Osteocyte (in vitro differentiated cells): ENCODE measurements at places on chromosomes 11 and 22.

GRCh38 chr11:127130321-127130720 is 129.8 kb upstream of the KIRREL3 start:
- no peak for DNase-seq
- H3K27me3 ChIP-seq: peaks cover 2% of the 10 kb centered on the region
- H3K36me3 ChIP-seq: no peaks in the 10 kb centered on the region
- H3K27ac ChIP-seq: no peak overlapping the region
- no peaks in the 10 kb centered on the region for H3K4me1 ChIP-seq

DNA sequence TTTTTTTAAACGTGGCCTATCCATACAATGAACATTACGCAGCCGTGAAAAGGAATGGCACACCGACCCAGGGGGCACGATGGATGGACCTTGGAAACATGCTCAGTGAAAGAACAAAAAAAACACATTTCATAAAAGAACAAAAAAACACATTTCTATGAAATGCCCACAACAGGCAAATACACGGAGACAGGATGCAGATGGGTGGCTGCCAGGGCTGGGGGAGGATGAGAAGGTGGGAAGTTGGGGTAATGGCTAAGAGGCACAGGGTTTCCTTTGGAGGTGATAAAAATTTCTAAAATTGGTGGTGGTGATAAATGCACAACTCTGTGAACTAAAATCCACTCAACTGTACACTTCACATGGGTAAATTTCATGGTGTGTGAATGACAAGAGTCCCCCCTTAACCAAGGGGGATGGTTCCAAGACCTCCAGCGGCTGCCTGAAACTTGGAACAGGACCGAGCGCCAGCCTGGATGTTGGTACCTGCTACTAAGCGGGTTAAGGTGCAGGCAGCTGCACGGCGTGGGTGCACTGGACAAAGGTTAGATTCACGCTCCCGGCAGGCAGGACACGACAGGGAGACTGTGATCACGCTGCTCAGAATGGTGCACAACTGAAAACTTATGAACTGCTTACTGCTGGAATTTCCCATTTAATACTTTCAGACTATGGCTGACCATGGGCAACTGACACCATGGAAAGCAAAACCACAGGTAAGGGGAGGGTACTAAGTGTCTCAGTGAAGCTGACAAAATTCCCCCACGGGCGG is 16.5 kb downstream of the BRD1 start:
- peaks cover 30% of the 10 kb centered on the region for H3K4me1 ChIP-seq
- peak overlapping the region; percentile 19 for H3K27ac ChIP-seq
- H3K36me3 ChIP-seq: peaks cover 30% of the 10 kb centered on the region
- H3K4me3 ChIP-seq: no peak overlapping the region
- DNase-seq: no peak

- peak overlapping the region; percentile 89 for H3K4me3 ChIP-seq
- H3K36me3 ChIP-seq: no peaks in the 10 kb centered on the region
- H3K4me1 ChIP-seq: peaks cover 21% of the 10 kb centered on the region
These were observed 1.1 kb upstream of the SLC35F2 start for GRCh38 chr11:107859459-107860239.

- no peak for DNase-seq
- no peak overlapping the region for H3K4me3 ChIP-seq
- H3K36me3 ChIP-seq: no peaks in the 10 kb centered on the region
These were observed 48.6 kb downstream of the AHNAK start for GRCh38 chr11:62498031-62498430.

- DNase-seq: no peak
- H3K4me3 ChIP-seq: no peak overlapping the region
- peaks cover 4% of the 10 kb centered on the region for H3K36me3 ChIP-seq
- H3K4me1 ChIP-seq: peaks cover 78% of the 10 kb centered on the region
These were observed 75.5 kb downstream of the PACSIN2 start for GRCh38 chr22:42939451-42939881.

- H3K4me3 ChIP-seq: no peak overlapping the region
- no peak overlapping the region for H3K27ac ChIP-seq
- H3K36me3 ChIP-seq: peaks cover 11% of the 10 kb centered on the region
These were observed 129.0 kb downstream of the MIAT start for GRCh38 chr22:26786398-26786797.

- peaks cover 19% of the 10 kb centered on the region for H3K36me3 ChIP-seq
- H3K27me3 ChIP-seq: peaks cover 16% of the 10 kb centered on the region
- DNase-seq: no peak
- no peak overlapping the region for H3K27ac ChIP-seq
- H3K4me3 ChIP-seq: no peak overlapping the region
These were observed 8.3 kb downstream of the IGF2 start for GRCh38 chr11:2130881-2131352.

GRCh38 chr11:34732831-34733230 is 111.9 kb downstream of the EHF start:
- H3K27me3 ChIP-seq: no peaks in the 10 kb centered on the region
- no peak for DNase-seq
- H3K27ac ChIP-seq: no peak overlapping the region
- H3K36me3 ChIP-seq: peaks cover 61% of the 10 kb centered on the region
- H3K4me3 ChIP-seq: no peak overlapping the region

- DNase-seq: no peak
- H3K27ac ChIP-seq: no peak overlapping the region
- H3K36me3 ChIP-seq: peaks cover 41% of the 10 kb centered on the region
- H3K27me3 ChIP-seq: no peaks in the 10 kb centered on the region
- peaks cover 54% of the 10 kb centered on the region for H3K4me1 ChIP-seq
- no peak overlapping the region for H3K4me3 ChIP-seq
These were observed 19.5 kb downstream of the BLID start for GRCh38 chr11:122096272-122097112.

GRCh38 chr11:73554671-73555320 is 43.1 kb downstream of the FAM168A start:
- H3K4me1 ChIP-seq: peaks cover 12% of the 10 kb centered on the region
- H3K27me3 ChIP-seq: no peaks in the 10 kb centered on the region
- H3K36me3 ChIP-seq: peaks cover 2% of the 10 kb centered on the region
- DNase-seq: no peak
- no peak overlapping the region for H3K4me3 ChIP-seq

GRCh38 chr11:86923999-86924766 is 31.0 kb downstream of the FZD4 start:
- peaks cover 45% of the 10 kb centered on the region for H3K4me1 ChIP-seq
- no peaks in the 10 kb centered on the region for H3K27me3 ChIP-seq
- no peak overlapping the region for H3K4me3 ChIP-seq

DNA sequence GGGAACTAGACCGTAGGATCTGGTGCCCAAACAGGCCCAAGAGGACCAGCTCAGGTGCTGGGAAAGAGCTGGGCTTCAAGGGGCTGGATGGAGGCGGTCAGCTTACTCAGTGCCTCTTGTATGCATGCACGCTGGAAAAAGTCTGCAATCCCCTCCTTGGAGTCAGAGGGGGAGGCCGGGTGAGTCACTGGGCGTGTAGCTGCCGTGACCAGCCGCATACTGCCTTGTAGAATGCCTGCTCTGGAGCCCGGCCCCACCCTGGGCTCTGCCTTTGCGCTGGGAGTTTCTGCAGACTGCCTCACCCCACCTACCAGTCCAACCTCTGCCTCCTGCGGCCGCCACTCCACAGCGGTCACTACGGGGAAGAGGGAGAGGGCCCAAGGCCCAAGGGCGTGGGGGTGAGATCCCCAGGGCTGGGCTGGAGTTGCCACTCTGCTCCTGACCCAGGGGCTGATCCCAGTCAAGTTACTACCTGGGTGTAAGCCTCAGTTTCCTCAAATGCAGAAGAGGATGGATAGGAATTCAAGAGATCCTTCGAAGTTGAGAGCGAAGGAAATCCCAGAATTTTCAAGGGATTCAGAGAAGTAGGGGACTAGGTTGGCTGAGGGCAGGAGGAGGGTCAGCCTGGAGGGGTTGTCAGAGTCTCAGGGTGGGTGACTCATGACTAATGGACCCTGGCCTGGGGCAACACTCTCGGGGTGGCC is 4.2 kb downstream of the MRGPRF start:
- H3K4me1 ChIP-seq: peaks cover 60% of the 10 kb centered on the region
- DNase-seq: peak; percentile 94
- H3K27me3 ChIP-seq: no peaks in the 10 kb centered on the region
- H3K36me3 ChIP-seq: peaks cover 5% of the 10 kb centered on the region

DNA sequence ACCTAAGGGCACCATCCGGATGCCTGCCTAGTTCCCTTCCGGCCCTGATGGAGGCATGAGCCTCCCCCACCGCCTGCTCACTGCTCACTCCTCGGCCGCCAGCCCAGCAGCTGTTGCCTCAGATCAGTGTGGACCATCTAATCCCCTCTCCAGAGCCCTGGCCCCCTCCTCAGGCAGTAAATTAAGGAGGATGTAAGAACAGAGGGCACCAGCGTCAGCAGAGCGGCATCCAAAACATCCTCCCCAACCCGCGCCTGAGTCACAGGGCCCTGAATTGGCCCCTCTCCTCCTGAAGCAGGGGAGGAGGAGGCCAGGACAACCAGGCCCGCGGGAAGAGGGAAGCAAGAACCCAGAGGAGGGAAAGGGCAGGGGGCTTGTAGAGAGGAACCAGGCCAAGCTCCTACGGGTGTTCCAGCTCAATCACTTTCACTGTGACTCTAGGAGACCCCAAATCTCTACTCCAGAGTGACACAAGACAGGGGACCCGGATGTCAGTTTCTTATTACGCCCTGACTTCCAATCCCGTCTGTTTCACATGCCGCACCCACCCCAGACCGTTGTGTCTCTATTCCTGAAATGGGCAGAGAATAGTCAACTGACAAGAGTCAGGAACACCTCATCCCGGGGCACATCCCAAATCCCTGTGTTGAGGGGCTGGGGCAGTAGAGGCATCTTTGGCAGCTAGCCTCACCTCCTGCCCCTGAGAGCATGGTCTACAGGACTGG is 31.3 kb upstream of the MYOD1 start:
- DNase-seq: no peak
- H3K27me3 ChIP-seq: peaks cover 2% of the 10 kb centered on the region
- no peaks in the 10 kb centered on the region for H3K4me1 ChIP-seq
- no peak overlapping the region for H3K4me3 ChIP-seq
- H3K27ac ChIP-seq: no peak overlapping the region

DNA sequence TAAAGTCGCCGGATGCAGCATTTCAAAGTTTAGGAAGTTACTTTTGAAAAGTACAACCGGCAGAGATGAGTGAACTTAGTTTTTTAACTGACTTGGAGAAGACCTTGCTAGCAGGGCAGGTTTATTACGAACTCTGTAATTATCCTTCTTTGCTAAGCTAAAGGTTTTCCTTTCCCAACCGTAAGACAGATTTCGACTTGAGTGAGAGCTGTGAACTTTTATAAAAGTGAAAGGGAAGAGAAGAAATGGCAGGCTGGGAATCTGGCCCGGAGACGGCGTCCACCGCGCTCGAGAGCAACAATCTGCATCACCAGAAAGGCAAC is 659 bp upstream of the TEAD1 start:
- peak overlapping the region; percentile 97 for H3K27ac ChIP-seq
- peaks cover 36% of the 10 kb centered on the region for H3K4me1 ChIP-seq
- H3K27me3 ChIP-seq: no peaks in the 10 kb centered on the region
- DNase-seq: no peak
- peak overlapping the region; percentile 79 for H3K4me3 ChIP-seq

DNA sequence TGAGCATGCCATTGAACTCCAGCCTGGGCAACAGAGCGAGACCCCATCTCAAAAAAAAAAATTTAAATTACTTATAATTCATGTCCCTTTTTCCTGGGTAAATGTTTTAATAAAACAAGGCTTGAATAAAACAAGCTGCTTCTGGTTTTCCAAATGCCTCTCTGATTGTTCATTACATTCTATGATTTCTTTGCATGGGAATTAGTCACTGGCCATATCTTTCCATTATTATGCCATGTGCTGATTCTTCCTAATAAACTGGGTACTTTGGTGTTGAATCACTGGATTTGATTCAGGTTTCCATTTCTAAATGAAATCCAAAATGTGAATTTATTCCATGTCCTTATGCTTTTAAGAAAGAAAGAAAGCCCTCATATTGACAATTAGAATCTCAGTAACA is 42.6 kb downstream of the ZNF215 start:
- no peak for DNase-seq
- no peaks in the 10 kb centered on the region for H3K36me3 ChIP-seq

GRCh38 chr11:27319072-27319471 is 43.9 kb downstream of the CCDC34 start:
- no peak overlapping the region for H3K4me3 ChIP-seq
- H3K4me1 ChIP-seq: peaks cover 38% of the 10 kb centered on the region
- no peak overlapping the region for H3K27ac ChIP-seq
- H3K36me3 ChIP-seq: peaks cover 2% of the 10 kb centered on the region
- H3K27me3 ChIP-seq: no peaks in the 10 kb centered on the region
- no peak for DNase-seq

- no peak for DNase-seq
- no peak overlapping the region for H3K4me3 ChIP-seq
- no peaks in the 10 kb centered on the region for H3K27me3 ChIP-seq
- no peaks in the 10 kb centered on the region for H3K36me3 ChIP-seq
- H3K27ac ChIP-seq: no peak overlapping the region
These were observed 700.0 kb upstream of the ANO5 start for GRCh38 chr11:21492931-21493330.

DNA sequence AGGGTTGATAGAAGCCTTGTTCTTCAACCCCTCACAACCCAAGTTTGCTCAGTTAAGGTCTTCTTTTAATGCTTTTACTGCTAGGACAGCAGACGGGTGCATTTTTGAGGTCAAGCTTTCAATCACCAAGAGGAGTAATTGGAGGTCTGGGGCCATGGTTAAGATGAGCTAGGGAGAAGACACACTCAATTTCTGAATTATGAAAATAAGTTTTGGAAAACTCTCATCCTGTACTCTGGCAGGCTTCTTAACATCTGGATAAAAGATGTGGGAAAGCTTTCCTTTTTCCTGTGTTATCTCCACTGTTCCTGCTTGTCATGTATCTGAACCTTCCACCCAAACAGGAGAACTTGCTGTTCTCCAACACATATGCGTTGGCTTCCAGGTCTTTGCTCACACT is 9.7 kb downstream of the ABTB2 start:
- DNase-seq: no peak
- peaks cover 10% of the 10 kb centered on the region for H3K27me3 ChIP-seq
- H3K36me3 ChIP-seq: no peaks in the 10 kb centered on the region

- peaks cover 4% of the 10 kb centered on the region for H3K4me1 ChIP-seq
- H3K36me3 ChIP-seq: no peaks in the 10 kb centered on the region
- peaks cover 19% of the 10 kb centered on the region for H3K27me3 ChIP-seq
- DNase-seq: no peak
These were observed 1.2 kb upstream of the TNFRSF13C start for GRCh38 chr22:41927813-41928212.

DNA sequence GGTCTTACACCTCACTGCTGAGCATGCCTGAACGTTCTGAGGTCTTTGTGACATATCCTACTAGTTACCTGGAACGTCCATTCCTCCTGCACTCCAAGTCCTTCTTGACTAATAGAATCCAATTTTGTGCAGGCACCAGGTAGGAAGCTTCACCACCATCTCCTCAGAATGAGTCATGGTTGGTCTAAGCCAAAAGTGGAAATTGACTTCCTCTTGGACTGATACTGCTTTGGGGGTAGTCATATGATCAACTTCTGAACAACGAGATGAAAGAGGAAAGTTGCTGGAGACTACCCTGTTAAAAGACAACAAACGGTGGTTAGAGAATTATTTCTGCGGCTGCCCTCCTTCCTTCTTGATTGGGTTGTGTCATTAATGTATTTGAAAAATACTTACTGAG is 374.2 kb upstream of the LARGE1 start:
- H3K4me1 ChIP-seq: no peaks in the 10 kb centered on the region
- H3K27me3 ChIP-seq: no peaks in the 10 kb centered on the region
- DNase-seq: no peak
- no peaks in the 10 kb centered on the region for H3K36me3 ChIP-seq
- no peak overlapping the region for H3K27ac ChIP-seq
